Stimulated activated CD8-positive, alpha-beta memory T cell treated with anti-CD3 and anti-CD28 coated beads, Interleukin-7, amount 100 ng/mL, for 1 hour (primary cell): ENCODE measurements at places on chromosomes 4 and X.

DNA sequence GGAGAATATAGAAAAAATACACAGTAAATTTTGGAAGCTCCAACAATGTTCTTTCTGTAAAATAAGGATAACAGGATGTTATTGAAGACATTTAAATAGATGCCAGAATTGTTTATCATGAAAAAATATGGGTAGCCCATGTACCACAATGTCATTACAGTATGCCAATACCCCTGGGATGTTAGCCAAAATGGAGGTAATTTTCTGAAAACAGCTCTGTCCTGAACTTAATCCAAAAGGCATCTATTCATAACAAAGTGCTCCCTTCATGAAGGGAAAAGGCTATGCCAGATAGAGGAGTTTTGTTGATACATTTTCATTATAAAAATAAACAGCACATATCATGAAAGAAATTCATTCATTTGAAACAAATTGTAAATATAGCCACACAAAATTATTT is 1902.6 kb upstream of the AGA start:
- no peak for DNase-seq

DNA sequence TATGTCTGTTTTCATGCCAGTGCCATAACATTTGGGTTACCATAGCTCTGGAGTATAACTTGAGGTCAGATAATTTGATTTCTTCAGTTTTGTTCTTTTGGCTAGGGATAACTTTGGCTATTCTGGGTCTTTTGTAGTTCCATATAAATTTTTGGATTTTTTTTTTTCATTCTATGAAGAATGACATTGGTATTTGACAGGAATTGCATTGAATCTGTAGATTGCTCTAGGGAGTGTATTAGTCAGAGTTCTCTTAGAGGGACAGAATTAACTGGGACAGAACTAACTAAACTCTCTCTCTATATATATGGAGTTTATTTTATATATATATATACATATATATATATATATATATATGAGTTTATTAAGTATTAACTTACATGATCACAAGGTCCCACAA is 32.2 kb upstream of the SLIT2 start:
- no peak for DNase-seq

DNA sequence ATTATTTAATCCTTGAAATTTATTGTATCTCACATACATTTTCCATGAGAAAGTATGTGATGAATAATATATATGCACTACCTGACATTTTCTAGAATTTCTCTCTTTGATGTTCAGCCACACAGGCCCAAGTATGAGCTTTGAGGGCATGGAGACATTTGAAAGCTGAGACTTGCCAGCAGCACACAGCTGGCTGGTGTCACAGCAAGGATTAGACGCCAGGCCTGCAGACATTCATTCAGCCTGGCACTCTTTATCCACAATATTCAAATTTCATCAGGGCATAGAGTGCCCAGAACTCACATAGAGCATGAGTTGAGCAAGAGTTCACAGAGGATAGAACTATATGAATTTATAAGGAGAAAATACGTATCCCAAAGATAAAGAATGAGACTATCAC is 74.0 kb downstream of the GRIA2 start:
- DNase-seq, result no peak

- DNase-seq, result no peak
Observed at GRCh38 chr4:88144866-88145300, 13.6 kb downstream of the ABCG2 start.

DNA sequence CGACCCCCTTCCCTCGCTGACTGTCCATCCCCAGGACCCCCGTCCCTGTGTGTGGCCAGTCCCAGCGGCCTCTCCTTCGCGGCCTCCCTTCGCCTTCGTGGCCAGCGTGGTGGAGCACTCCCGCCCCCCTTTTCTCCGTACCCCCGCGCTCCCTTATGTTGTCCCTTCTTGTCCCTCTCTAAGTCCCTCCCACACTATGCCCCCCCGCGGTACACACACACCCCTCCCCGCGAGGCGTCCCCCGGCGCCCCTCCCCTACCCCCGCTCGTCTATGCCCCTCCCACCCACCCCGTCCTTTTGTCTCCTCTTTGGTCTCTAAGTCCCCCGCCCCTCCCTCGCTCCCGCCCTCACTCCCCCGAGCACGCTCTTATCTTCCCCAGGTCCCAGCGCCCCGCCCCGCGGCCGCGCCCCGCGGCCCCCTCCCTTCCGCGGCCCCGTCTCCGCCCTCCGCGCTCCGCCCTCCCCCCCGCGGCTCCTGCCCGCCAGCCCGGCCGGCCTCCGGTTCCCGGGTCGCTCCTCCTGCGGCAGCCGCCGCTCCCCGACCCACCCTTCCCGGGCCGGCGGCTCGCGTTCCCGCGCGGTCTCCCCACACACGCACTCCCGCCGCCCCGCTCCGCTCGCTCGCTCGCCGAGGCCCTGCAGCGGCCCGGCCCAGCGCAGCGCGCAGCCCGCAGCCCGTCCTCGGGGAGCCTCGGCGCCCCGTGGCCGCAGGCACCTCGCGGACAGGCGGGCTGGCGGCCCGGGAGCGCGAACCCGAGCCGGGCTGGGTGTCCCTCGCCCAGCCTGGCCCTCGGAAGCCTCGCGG is 26.3 kb downstream of the UTP14A start:
- DNase-seq, result peak; percentile 53

DNA sequence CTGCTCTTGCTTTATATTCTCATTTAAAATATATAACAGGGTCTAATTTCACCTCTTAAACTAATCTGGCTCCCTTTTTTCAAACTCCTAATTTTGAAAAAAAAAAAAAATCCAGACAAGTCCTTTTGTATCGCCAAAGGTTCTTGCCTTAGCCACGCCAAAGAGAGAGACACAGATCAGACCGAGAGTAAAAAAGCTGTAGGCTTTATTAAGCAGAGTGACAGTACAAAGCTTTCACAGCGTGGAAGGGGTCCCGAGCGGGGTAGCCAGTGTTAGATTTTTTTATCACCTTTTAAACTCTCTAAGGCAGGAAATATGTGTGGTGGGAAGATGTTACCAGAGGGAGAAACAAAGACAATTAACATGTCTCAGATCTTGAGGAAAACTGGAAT is 54.1 kb downstream of the PAGE2 start:
- DNase-seq, result no peak

- no peak for DNase-seq
Observed at GRCh38 chr4:41613821-41614220, 75.9 kb downstream of the LIMCH1 start.

DNA sequence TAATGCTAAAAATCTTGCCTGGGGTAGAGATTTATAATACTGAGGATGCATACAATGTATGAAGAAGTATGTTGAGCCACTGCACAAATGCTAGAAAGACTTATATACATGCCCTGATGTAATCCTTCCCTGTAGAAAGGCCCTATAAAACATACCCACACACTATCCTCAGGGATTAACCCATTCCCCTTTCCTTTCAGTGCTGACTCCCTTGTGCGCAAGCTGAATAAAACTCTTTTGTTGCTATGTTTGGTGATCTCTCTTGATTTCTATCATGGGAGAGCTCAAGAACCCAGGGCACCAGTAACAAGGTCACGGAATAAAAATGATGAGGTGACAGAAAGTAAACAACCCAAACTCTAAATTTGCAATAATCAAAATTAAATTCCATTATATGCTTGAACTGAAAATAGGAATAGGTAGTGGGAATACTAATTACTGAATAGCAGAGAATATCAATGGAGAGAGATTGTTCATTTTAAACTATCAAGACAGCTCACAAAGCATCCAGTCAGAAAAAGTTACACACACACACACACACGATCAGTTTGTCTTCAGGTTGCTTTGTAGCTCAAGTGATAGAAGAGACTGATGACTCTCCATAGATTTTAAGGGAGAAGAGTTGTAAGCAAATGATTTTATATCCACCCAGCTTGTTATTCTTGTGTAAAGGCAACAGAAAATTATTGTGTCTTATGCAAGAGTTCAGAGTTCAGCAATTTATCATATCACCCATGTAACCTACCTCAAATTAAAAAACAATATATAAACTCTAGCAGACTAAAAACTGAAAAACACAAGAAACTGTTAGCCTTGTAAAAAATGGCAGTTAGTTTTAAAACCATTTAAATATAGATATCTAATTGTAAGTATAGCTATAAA is 14.8 kb downstream of the TIGD2 start:
- DNase-seq, result no peak

GRCh38 chr4:58209551-58209950 is 1099.4 kb upstream of the IGFBP7 start:
- no peak for DNase-seq

DNA sequence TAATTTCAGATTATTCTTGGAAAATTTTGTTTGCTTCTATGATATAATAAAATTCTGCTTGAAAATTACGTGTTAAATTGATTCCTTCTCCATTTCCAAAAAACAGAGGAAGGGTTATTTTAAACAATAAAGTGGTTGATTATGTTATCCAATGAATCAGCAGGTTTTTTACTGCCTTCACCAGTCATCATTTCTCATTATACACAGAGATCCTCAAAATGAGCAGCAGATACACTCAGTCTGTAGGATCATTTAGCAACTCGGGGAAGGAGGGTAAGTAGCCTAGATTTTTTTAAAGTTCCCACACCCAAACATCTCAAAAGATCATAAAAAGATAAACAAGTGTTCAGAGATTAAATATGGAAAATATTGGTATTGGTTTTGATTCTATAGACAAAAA is 6.8 kb upstream of the TMEM144 start:
- DNase-seq, result no peak

DNA sequence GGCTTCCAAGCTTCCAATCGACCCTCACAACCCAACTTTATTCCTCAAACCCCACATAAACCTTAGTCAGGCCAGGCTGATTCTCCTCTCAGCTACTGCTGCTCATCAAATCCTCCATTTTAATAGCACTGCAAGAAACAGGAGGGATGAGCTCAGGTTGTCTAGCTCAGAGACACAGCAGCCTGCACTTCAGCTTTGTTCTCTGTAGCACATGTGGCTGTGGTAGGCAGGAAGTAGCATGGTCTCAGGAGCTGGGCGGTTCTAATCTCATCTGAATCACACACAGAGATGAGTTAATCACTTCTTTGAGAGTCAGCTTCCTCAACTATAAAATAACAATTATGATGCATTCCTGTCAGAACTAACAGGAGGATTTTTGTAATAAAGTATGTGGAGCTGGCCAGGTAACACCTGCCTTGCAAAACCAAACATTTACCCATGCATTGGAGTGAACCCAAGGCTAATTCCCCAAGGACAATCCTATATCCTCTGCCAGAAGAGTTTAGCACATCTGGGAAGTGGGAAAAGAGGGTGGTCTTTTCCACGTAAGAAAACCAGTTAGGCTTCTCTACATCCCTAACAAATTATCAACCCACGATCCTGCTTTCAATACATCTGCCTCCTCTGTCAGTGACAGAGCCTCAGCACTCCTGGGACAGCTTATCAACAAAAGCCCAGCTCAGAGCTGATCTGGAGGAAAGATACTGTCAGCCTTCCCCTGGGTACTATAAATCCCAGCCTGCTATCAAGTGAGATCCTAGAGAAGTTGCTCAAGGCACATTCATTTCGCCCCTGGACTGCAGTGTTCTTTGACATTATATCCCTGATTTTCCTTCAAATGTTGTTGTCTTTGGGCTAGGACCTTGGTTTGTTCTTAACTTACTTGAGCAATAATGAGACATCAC is 32.8 kb downstream of the ELOVL6 start:
- DNase-seq, result peak; percentile 11

DNA sequence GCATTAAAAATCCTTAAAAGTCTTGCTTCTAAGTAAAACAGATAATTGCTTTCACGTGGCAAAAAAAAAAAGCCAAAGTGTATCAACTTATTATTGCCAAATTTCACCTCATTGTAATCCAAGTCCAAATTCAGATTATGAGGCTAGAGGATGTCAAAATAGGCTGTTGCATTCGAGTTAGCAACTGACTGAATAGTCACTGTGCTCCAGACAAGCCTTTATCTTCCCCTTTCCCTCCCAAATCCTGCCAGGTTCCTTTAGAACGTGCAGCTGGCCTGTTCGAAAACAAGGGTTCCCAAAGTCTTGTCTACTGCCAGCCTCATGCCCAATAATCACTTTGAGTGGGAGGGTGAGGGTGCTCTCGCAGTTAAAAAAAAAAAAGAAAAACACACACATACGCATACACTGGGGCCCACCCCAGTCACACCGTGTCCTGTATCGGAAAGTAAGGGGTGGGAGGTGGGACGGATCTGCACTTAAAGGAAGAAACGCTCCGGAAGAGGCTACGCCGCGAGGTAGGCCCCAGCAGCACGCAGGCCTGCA is 603 bp downstream of the MAD2L1 start:
- no peak for DNase-seq

- no peak for DNase-seq
Observed at GRCh38 chr4:2082627-2083026, 23.5 kb downstream of the NAT8L start.

GRCh38 chr4:15836362-15836761 is 58.2 kb downstream of the CD38 start:
- no peak for DNase-seq

- DNase-seq, result no peak
Observed at GRCh38 chr4:134202166-134202956, 772 bp upstream of the PABPC4L start.

- DNase-seq, result no peak
Observed at GRCh38 chrX:22628275-22628674, 355.6 kb downstream of the CBLL2 start.

- DNase-seq, result no peak
Observed at GRCh38 chrX:23644744-23645143, 22.5 kb upstream of the PRDX4 start.

DNA sequence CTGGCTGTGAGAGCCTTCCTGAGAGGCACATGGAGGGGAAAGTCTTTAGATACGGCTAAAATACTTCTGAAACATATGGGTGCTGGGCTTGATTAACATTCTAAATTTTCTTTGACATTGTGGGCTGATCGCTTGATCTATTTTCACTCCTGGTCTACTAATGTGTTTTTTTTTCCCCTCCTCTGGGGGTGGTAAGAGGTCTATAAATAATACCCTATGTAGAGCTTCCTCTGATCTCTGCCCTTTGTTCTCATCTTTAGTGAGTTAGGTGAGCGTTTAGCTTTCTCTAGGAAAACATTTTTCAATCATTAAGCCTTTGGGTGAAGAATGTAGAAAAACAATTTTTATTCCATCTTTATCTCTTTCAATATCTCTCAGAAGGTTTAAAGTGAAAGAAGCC is 9.8 kb downstream of the SLC4A4 start:
- DNase-seq, result no peak

DNA sequence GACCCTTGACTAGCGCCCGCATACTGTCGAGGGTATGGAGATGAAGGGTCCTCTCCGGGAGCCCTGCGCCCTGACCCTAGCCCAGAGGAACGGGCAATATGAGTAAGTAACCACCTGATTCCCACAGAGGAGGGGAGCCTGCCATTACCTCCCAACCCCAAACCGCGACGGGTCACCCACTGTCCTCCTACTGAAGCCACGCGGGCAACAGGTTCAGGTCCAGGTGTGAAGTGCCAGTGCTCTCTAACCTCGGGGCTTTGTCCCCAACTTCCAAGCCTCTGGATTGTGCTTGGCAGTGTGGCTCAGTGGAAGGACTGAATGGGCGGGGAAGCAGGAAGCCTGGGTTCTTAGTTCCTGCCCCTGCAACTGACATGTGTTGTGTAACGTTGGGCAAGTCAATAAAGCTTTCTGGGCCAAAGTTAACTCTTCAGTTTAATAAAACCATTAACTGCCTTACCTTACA is 694 bp downstream of the OCRL start:
- no peak for DNase-seq

- no peak for DNase-seq
Observed at GRCh38 chrX:142036116-142036515, 132.4 kb downstream of the MAGEC1 start.

GRCh38 chrX:11242704-11243103 is 50.5 kb upstream of the AMELX start:
- DNase-seq, result no peak
